AG20443 (cell line): ENCODE measurements at places on chromosomes 11 and 22.

- DNase-seq: no peak
Observed at GRCh38 chr11:91700854-91701253, 523.8 kb upstream of the FAT3 start.

- DNase-seq: no peak
Observed at GRCh38 chr11:60376601-60377000, 1.7 kb upstream of the MS4A7 start.

DNA sequence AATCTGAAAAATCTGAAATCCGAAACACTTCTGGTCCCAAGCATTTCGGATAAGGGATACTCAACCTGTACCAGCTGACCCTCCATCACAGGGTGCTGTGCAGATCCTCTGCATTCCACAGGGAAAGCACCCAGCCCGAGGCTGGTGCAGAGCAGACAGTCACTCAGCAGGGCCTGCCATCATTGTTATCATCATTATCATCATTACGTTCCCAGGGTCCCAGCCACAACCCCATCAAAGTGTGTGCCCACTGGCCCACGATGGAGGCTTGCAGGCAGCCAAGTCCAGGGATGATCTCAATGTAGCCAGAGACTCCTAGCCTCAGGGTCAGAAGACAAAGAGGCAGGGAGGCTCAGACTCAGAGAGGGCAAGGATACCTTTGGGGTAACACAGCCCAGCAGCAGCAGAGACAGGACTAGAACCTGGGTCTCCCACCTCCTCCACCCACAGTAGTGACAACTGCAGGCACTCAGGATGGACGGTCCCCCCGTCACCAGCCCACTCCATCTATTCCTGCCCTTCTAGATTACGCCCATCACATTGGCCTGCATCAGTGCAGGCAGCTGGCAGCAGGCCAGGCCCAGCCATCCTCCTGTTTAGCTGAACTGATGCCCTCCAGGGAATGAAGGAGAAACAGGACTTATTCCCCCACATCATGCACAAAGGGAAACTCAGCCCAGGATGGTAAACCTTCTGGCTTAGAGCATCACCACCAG is 10.3 kb downstream of the GAL3ST1 start:
- no peak for DNase-seq

DNA sequence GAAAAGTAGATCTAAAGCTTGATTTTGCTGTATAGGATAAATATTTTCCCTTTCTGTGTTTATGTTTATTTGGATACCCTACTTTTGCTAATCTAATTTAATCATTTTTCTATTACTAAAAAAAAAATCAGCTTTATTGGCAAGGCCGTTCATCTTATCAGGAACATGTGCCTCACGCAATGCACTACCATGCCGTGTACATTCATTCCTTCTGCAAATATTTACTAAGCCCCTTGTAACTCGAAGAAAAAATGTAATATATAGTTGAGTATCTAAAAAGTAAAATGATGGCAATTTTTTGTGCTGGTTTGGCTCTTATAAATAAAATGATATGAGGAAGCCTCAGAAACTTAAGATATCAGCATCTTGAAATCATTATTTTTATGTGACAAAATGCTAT is 8.9 kb downstream of the UVRAG start:
- no peak for DNase-seq

- DNase-seq: no peak
Observed at GRCh38 chr11:60377401-60378136, 763 bp upstream of the MS4A7 start.

DNA sequence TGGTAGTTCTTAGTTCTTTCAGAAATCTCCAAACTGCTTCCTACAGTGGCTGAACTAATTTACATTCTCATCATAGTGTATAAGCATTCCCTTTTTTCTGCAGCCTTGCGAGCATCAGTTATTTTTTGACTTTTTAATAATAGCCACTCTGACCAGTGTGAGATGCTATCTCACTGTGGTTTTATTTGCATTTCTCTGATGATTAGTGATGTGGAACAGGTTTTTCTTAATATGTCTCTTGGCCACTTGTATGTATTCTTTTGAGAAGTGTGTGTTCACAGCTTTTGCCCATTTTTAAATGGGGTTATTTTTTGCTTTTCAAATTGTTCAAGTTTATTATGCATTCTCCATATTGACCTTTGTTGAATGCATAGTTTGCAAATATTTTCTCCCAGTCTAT is 459.3 kb downstream of the NTM start:
- DNase-seq: no peak
